ENCODE measurements at places on chromosomes 5 and 9.

GRCh38 chr5:1743061-1743768, 56.4 kb downstream of the MRPL36 start:
- no peak for DNase-seq

DNA sequence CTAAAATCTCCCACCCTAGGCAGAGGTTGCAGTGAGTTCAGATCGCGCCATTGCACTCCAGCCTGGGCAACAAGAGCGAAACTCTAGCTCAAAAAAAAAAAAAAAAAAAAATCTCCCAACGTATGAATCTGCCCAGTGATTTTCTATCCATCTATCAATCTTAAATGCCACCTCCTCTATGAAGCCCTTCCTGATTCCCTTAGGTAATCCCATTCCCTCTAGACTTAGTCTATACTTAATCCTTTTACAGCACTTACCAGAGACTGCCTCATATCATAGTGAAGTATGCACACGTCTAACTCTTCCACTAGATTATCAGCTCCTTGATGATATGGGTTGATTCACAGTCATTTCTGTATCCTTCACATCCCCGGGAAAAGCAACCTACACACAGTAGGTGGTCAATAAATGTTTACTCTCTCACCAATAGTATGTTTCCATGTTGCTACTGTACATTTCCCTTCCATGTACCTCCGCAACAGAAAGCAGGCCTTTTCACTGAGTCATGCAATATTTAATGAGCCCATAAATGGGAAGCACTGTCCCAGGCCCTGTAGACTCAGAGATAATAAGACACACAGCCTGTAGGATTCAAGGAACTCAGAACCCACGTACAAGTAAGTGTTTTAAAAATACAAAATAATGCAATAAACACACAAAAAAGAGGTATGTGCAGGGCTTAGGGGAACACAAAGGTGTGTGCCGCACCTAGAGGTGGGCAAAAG, 1.2 kb downstream of the DROSHA start:
- DNase-seq: no peak

DNA sequence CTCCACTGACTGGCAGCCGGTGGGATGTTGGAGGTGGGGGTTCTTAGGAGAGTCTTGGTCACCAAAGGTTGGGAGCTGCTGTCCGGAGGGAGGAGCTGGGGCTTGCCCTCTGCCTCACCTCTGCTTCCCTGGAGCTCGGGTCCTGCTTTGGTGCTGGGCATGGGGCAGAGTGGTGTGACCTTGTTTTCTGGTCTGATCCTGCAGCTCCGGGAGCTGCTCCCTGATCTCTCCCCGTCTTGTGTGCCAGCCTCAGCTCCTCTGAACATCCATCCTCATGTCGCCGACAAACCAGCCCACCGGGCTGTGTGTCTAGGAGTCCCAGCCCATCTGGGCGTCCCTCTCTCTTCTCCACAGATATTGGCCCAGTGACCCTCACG, 18.7 kb downstream of the HMCN2 start:
- no peak for DNase-seq

DNA sequence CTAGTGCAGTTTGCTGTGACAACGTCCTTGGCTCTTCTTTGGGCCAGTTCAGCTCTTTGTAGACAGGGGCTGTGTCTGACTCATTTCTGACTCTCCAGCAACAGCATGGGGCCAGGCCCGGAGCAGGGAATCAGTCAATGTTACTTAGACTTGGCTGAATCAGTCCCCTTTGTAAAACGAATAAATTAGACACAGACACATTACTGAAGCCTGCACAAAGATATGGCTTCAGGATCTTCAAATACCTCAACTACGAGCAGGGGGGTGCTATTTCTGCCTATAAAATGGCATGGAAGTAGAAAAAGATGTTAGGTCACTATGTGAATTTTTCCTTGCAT, 204.7 kb downstream of the TTLL11 start:
- DNase-seq: no peak

- no peak for DNase-seq
Measured at GRCh38 chr5:1130218-1130946, 18.5 kb upstream of the SLC12A7 start.

- DNase-seq: no peak
Measured at GRCh38 chr5:41793141-41793770, 77.0 kb downstream of the OXCT1 start.

GRCh38 chr5:101658433-101658832, 637.7 kb downstream of the SLCO4C1 start:
- DNase-seq: no peak

- DNase-seq: no peak
Measured at GRCh38 chr9:17401858-17402257, 177.0 kb upstream of the SH3GL2 start.
